ENCODE measurements at places on chromosomes 6 and 20. TPM values are rescaled to one million over a fixed set of nuclear protein-coding genes. Genes with fewer than 3 reads are reported as not detected.

The HLA-C gene
- total RNA-seq, result 2,500 TPM

The TRIM31 gene
- total RNA-seq, result not detected

The UNC93A gene
- total RNA-seq, result not detected

The MLN gene
- not detected for total RNA-seq

The MYLK2 gene
- total RNA-seq, result 0.15 TPM

The SPDEF gene
- total RNA-seq, result not detected

The ZBTB46 gene
- 2.5 TPM for total RNA-seq

The CALHM5 gene
- total RNA-seq, result 1.6 TPM

The ASF1A gene
- 16.1 TPM for total RNA-seq

The EPB41L1 gene
- total RNA-seq, result 34.9 TPM

The HCRTR2 gene
- total RNA-seq, result not detected

The SYTL3 gene
- 7.7 TPM for total RNA-seq

The TREML2 gene
- total RNA-seq, result not detected

The DEFB132 gene
- total RNA-seq, result 0.05 TPM

The C6orf132 gene
- 0.30 TPM for total RNA-seq

GRCh38 chr20:22984008-22984407, 51.1 kb upstream of the SSTR4 start:
- no peak for DNase-seq

GRCh38 chr6:72212686-72213085, 326.3 kb downstream of the RIMS1 start:
- no peak for DNase-seq

DNA sequence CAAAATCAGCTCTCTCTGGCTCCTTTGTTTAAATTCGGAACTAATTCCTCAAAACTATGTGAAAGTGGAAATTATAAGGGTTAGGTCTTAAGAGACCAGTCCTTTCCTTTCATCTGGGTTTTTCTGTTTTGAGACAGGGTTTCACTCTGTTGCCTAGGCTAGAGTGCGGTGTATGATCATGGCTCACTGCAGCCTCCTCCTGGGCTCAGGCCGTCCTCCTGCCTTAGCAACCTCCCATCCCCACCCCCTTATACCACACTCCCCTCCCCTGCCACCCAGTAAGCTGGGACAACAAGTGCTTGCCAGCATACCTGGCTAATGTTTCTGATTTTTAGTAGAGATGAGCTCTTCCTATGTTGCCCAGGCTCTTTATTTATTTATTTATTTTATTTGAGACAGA, 12.8 kb upstream of the SSR1 start:
- DNase-seq, result no peak

DNA sequence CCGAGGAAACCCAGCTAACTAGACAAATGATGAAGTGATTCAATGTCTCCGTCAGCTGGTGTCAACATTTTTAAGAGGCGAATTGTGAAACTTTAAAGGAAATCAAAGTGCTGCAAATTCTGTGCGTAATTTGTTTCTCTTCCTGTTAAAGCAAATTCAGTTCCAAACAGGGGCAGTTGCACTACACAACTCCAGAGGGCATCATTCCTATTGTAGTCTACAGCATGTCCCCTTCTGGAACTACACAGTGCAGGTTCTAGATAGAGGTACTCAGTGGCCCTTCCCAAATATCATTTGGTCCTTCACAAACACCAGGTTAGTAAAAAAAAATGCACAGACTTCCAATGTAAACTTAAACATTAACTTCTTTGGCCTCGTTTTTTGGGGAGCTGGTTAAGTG, 38.3 kb upstream of the SMLR1 start:
- no peak for DNase-seq

GRCh38 chr6:10479939-10480700, 41.0 kb upstream of the GCNT2 start:
- DNase-seq, result peak; percentile 72

- DNase-seq, result no peak
These were observed 134.8 kb downstream of the TAF4 start for GRCh38 chr20:61930776-61931475.

GRCh38 chr6:17097982-17098381, 3.9 kb upstream of the STMND1 start:
- DNase-seq, result no peak

GRCh38 chr6:90468080-90468479, 118.8 kb downstream of the MAP3K7 start:
- DNase-seq, result peak; percentile 64

- DNase-seq, result peak; percentile 22
These were observed 44.2 kb downstream of the ZNF831 start for GRCh38 chr20:59207742-59208357.

DNA sequence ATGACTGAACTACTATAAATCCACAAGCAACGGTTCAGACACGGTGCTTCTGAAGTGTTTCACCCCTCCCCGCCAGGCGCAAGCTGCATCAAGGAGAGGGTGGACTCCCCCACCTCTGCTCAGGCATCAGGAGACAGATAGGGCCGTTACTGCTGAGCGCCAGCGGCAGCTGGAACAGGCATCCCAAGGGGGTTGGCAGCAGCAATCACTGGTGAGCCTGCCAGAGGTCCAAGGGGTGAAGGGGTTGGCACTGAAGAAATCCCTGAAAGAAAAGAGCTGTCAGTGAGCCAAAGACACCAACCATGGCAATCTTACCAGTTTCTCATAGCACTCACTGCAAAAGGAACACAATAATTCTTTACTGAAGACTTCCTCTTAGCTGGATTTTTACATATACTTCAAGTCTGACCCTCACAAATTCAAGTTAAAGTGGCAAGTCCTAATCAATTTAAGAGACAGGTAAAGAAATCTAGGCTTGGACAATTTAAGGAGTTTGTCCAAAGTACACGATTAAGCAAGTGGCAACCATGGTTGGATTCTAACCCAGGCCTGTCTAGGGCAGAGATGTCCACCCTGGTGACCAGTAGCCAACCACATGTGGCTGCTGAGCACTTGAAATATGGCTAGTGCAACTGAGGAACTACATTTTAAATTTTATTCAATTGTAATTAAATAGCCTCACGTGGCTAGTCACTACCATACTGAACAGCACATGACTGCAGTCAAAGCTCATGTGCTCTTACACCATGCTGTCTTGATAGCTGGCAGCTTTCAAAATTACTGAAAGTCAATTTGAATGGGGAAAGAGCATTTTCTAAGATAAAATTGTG, 21.7 kb upstream of the TBC1D20 start:
- no peak for DNase-seq

GRCh38 chr6:122799140-122799745, 10.2 kb downstream of the SMPDL3A start:
- DNase-seq, result no peak

- peak; percentile 9 for DNase-seq
These were observed 360.2 kb downstream of the PREX1 start for GRCh38 chr20:48467622-48468021.

DNA sequence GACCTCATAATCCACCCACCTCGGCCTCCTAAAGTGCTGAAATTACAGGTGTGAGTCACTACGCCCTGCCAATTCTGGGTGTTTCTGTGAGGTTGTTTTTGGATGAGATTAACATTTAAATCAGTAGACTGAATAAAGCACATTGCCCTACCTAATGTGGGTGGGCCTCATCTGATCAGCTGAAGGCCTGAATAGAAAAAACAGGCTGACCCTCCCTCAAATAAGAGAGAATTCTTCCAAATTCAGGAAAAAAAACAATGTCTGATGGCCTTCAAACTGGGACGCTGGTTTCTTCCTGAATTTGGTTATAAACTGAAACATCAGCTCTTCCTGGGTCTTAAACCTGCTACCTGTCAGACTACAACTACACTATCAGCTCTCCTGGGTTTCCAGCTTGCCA, 51.0 kb downstream of the POU3F2 start:
- DNase-seq, result no peak

GRCh38 chr6:42720739-42721138, 1.7 kb downstream of the PRPH2 start:
- peak; percentile 46 for DNase-seq

DNA sequence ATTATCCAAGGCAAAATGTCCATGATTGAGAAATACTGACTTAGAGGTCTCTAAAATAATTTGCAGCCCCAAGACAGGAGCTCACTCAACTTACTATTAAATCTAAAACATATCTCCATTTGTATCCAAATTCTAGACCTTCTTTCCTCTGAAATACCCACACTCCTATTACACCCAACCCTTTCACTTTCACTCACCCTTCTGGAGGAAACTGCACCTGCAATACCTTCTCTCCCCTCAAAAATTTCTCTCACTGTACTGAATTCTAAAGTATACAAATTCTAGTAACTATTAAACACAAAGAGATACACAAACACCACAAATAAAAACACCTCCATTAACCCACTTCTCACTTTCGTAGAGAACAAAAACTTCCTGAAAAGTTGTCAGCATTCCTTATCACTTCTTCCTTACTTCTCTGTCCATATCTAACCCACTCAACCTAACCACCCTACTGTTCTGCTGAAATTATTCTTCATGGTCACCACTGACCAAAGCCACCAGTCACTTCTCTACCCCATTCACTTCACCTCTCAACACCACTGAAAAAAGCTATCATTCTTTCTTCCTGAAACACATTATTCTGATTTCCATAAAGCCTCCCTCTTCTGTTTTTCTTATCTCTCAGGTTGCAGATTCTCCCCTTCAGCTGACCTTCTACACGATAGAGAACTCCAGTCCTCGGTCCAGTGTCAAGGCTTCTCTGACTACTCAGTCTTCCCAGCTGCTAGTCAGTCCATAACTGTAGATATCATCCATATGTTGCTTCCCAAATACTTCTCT, 12.0 kb downstream of the LMBRD1 start:
- no peak for DNase-seq

DNA sequence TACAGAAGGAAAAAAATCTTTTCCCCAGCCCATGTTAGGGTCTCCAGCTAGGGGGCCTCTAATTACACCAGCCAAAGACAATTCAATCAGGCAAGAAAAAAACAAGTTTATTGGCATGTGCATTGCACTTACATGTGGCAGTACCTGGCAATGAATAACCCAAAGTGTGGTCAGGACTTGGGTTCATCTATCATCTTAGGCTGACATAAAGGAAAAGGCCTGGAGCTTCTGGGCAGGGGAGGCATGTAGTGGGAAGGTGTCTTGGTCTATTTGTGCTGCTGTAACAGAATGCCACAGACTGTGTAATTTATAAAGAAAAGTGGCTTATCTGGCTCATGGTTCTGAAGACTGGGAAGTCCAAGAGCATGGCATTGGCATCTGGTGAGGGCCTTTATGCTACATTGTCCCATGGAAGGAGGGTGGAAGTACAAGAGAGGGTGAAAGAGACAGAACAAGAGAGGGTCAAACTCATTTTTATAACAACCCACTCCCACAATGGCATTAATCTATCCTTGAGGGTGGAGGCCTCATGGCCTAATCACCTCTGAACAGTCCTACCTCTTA, 4.4 kb upstream of the PYGB start:
- DNase-seq, result no peak

DNA sequence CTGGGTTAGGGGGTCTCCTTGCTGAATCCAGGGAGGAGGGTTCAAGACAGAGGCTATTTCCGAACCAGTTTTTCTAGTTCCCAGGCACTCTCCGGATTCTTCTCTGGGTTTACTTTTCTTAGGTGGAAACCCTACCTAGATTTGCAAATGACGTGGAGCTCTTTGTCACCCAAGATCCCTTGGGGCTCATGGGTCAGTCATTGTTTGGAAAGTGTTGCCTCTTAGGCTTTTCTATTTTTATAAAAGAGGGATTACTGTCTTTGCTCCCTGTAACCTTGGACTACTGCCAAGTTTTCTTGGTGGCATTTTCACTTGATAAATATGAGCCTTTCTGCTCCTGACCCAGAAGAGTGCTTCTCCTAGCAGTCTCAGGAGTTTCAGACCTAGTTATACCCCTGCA, 33.6 kb downstream of the FAM209B start:
- DNase-seq, result peak; percentile 65

GRCh38 chr6:134683783-134684422, 266.0 kb downstream of the ALDH8A1 start:
- peak; percentile 74 for DNase-seq

DNA sequence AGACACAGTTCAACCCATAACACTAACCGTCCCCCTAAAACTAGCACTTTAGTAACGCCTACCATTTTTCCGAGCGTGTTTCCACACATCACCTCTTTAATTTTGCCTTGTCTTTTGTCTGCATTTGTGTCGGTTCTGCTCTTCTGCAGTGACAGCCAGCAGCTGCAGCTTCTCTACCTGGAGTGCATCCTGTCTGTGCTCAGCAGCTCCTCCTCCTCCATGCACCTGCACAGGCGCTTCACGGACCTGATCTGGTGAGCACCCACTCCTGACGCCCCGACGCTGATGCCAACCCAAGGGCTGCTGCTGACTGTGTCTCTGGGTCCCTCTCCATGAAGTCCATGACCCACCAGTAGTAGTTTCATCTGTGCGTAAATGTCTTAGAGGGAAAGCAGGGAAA, 35.4 kb upstream of the PBOV1 start:
- DNase-seq, result no peak

GRCh38 chr6:13794184-13794583, 20.2 kb downstream of the MCUR1 start:
- DNase-seq, result peak; percentile 92

DNA sequence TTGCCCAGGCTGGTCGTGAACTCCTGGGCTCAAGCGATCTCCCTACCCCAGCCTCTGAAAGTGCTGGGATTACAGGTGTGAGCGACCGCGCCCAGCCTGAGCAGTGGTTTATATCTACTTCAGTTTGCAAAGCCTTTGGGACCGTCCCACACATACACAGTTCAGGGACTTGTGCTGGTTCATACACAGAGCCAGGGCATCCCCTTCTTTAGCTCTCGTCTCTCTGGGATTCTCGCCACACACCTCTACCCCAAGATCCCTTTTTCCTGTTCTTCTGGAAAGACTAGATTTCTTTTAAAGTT, 12.5 kb downstream of the CAP2 start:
- no peak for DNase-seq

GRCh38 chr6:37589941-37590340, 90.2 kb upstream of the CCDC167 start:
- no peak for DNase-seq

DNA sequence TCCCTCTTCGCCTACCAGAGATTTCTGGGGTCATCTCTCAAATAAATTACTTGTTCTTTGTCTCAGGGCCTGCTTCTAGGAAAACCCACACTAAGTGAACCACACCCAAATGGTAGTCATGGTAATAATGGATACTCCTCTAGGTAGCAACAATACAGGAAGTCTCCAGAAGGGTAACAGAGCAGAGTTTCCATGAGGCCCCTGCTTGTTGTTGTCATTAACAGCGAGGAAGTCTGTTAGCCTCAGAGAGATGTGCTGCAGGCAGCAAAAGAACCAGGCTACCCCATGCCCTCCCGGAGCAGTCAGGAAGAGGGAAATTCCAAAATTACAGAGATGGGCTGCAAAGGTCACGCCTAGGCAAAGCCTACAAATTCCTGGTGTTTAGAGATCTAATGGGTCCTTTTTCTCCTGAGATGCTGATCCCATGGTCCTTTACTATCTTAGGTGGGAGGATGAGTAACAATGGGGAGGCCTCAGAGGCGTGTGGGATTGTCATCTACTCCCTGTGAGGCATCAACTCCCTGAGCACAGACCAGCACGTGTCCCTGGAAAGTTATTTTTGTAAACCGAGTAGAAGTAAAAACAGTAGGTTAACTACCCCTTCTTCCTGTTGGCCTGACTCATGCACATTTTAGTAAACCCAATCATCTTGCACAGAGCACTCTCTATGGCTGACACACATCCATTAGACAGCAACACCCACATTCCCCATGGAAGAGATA, 10.1 kb downstream of the ISM1 start:
- DNase-seq, result peak; percentile 77

- DNase-seq, result no peak
These were observed 25.6 kb upstream of the SLPI start for GRCh38 chr20:45279992-45280391.
